ENCODE measurements at places on chromosomes 1 and 21.
A peak's percentile ranks its signal among the peaks of the same experiment; 100 is the strongest.

DNA sequence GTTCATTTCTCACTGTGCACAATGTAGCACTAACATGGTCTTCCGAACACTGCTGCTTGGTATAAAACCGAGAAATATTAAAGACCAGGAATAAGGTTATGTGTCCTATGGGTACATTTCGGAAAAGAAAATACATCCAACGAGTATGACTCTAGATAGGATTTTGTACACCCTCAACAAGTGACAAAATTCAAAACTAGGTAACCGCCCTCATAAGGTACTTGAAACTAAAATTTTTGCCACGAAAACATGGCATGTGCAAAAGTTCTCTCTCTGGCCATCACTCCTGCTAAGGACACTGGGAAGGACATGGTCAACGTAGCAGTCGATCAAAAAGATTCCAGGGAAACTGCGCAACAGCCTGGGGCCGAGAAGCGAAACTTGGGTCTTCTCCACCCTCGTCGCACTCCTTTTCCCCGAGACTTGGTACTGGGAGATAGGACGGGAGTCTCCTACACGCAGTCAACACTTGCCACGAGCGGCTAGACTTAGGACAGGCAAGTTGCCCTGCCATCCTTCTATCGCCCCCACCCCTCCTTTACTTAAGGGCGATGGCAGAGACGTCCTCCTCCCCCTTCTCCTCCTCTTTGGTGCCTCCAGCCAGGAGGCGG, 338 bp upstream of the TOR1AIP1 start:
- DNase-seq: no peak

- no peak for DNase-seq
Measured at GRCh38 chr1:67599085-67599484, 85.9 kb upstream of the GADD45A start.

DNA sequence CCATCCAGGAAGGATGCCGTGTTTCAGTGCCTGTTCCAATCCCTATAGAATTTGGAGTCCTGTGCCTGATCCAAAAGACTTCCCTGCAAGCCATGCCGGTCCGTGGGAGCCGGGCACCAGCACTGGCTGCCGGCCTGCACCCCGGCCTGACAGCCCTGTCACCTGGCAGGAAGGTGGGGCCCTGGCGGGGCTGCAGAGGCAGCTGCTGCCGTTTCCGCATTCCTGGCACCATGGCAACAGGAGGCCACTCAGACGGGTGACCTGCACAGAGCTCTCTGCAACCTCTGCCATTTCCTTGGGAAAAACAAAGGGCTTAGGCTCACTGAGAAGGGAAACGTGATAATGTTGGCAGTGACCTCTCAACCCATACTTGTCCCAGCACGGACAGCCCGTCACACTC, 63.2 kb upstream of the TMEM51 start:
- DNase-seq: no peak

DNA sequence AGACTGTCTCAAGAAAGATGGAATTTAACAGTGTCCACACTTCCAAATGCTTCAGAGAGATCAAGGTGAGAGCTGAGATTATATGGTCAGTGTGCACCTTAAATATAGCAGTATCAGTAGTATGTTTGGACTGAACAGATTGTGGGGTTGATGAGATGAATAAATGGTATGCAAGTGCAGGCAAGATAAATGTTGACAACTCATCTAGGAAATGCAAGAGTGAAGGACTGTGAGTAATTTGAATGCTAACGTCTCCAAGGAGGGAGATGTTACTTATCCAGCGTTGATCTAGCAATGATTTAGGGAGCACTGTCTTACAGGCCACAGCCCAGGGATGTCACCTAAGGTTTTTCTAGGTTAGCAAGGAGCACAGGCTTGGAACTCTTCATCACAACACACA, 170.7 kb upstream of the GALNT2 start:
- no peak for DNase-seq

GRCh38 chr1:10508511-10508951, 33.8 kb downstream of the PEX14 start:
- no peak for DNase-seq

GRCh38 chr1:162541619-162542141, 19.8 kb upstream of the UAP1 start:
- DNase-seq: no peak

DNA sequence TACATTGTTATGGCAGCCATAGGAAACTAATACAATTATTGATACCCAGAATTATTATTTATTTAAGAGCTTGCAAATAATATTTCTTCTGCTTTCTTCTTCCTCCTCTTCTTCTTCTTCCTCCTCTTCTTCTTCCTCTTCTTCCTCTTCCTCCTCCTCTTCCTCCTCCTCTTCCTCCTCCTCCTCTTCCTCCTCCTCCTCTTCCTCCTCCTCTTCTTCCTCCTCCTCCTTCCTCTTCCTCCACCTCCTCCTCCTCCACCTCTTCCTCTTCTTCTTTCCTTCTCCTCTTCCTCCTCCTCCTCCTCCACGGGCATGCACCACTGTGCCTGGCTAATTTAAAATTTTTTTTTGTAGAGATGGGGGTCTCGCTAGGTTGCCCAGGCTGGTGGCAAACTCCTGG, 95.6 kb upstream of the BCAR3 start:
- DNase-seq: no peak

DNA sequence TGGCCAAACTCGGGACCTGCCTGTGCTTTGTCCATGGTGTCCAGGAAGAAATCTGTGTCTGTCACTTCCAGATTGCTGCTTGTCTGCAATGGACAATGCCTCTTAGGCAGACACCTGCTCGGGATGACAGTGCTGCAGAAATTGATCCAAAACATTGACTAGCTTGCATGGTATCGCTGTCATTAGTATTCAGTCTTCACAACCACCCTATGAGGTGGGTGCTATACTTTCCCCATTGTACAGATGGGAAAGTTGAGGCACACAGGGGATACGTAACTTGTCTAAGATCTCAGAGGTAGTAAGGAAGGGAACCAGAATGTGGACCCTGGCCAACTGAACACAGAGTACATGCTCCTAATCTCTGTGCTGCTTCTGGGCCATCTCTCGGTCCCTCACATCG, 138.7 kb downstream of the DHRS3 start:
- no peak for DNase-seq

DNA sequence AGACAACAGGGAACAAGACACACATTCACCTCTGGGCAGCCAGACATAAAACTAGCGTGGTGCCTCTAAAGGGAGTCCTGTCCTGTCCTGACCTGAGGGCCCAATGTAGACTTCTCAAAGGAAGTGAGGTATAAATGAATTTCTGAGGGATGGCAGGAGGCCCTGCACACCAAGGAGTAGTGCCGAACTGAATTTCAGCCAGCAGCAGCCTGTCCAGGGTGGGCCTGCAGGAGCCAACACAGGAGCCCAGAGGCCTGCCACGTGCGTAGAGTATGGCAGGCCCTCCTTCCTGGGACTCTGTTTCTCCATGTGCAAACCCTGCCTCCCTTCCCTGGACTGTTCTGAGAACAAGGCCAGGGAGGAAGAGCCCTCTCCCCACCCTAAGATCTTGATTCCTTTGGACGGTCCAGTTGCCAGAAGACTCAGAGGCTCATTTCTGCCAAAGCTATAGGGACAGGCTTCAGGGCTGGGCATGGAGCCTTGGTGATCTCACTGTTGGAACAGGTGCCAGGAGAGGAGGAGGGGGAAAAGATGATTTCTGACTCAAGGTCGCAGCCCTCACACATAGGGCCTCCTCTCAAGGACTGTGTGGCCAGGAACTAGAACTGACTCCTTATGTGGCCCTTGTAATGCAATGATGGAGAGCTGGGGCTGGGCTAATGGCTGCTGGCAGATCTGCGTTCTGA, 1.8 kb upstream of the FABP3 start:
- DNase-seq: no peak

- no peak for DNase-seq
Measured at GRCh38 chr1:67833602-67833940, 304 bp upstream of the GNG12 start.

- DNase-seq: no peak
Measured at GRCh38 chr1:89243046-89243445, 29.6 kb downstream of the GBP5 start.

- DNase-seq: no peak
Measured at GRCh38 chr1:55064861-55065263, 25.5 kb downstream of the PCSK9 start.

GRCh38 chr1:197145446-197146024, 934 bp downstream of the ASPM start:
- DNase-seq: no peak

DNA sequence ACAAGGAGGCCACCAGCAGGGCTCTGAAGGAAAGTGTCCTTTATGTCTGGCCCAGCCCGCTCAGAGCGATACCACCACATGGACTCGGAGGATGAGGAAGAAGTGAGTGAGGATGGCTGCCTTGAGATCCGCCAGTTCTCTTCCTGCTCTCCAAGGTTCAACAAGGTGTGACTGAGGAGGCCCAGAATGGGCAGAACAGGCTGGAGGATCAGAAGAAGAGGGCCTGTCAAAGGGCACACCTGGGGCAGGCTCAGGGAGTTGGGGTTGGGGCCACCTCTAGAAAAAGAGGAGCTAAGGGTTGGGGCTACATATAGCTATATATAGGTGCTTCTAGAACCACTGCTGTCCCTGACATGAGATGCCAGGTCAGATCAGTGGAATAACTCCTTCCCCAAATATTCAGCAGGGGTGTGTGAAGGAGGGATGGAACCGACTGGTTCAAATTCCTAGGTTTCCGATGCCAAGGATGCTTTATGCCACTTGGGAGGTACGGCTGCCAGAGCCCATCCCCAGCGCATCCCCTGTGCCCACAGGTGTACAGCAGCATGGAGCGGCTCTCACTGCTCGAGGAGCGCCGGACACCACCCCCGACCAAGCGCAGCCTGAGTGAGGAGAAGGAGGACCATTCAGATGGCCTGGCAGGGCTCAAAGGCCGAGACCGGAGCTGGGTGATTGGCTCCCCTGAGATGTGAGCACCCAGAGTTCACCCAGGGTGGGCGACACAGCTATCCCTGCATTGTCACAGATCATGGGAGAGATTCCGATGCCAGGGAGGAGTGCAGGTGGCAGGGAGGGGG, 102.2 kb downstream of the PIK3R3 start:
- no peak for DNase-seq

- peak; percentile 89 for DNase-seq
Measured at GRCh38 chr1:26336477-26337205, 17.3 kb downstream of the CRYBG2 start.

- DNase-seq: no peak
Measured at GRCh38 chr1:20426923-20427322, 59.1 kb downstream of the CAMK2N1 start.

- DNase-seq: no peak
Measured at GRCh38 chr1:54606990-54607325, 16.4 kb downstream of the FAM151A start.

DNA sequence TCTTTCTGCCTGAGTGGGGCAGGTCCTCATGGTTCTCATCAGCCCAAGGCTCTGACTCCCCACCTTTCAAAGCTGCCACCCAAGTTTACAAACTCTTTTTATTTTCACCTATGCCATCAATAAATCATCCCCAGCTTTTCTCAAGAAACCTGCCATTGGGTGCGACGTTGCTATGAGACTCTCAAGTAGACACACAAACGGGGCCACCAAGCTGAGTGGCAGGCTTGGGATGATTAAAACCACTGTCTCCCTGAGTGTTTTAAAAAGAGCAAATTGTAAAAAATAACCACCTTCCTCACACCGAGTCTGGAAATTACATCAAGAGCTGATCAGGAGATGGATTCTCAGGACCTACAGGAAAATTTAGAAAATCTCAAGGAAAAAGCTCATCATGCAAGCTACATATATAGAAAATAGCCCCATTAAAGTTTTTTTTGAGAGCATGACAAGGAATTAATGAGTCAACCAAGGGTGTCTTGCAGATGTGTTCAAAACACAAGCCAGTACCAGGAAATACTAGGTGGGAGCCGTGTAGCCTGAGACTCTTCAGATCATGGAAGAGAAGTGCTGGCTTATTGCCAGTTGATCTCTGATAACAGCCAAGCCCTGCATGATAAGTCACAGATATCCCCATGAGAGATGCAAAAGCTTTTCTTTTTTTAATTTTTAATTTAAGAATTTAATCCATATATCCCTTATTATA, 158.4 kb upstream of the BACE2 start:
- no peak for DNase-seq

DNA sequence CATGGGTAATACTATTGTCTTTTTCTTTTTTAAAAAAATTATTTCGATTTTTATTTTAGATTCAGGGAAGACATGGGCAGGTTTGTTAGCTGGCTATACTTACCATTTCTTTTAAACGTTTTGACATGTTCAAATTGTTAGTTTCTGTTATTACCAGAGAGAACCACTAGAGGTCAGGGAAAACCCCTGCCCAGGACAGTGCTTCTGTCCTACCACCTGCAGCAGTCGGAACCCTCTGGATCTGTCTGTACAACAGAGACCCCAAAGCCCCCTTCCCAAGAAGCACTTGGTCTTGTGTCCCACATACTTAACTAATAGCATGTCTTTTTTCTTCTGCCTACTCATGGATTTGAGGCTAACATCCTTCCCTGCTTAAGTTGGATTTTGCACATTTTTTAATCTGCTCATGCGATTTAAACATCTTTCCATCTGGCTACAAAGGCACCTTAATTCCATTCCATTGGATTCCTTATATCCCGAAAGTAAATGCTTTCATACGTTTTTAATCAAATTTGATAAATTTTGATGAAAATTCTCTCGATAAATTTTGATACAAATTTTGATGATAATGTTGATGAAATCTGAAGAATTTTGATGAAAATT, 10.0 kb upstream of the C1orf115 start:
- no peak for DNase-seq
